Stimulated activated CD8-positive, alpha-beta memory T cell treated with anti-CD3 and anti-CD28 coated beads, Interleukin-7, amount 100 ng/mL, for 24 hours (primary cell): ENCODE measurements at places on chromosomes 12 and 14.

- no peak for DNase-seq
Measured at GRCh38 chr14:91284146-91284790, 39.8 kb upstream of the GPR68 start.

- DNase-seq, result no peak
Measured at GRCh38 chr14:20998139-20998538, 954 bp upstream of the SLC39A2 start.

DNA sequence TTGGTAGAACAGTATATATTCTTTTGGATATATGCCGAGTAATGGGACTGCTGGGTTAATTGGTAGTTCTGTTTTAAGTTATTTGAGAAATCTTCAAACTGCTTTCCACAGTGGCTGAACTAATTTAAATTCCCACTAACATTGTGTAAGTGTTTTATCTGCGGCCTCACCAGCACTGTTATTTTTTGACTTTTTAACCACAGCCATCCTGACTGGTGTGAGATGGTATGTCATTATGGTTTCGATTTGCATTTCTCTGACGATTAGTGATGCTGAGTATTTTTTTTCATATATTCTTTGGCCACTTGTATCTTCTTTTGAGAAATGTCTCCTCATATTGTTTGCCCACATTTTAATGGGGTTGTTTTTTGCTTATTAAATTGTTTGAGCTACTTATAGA lies 357.4 kb downstream of the C12orf50 start:
- no peak for DNase-seq

DNA sequence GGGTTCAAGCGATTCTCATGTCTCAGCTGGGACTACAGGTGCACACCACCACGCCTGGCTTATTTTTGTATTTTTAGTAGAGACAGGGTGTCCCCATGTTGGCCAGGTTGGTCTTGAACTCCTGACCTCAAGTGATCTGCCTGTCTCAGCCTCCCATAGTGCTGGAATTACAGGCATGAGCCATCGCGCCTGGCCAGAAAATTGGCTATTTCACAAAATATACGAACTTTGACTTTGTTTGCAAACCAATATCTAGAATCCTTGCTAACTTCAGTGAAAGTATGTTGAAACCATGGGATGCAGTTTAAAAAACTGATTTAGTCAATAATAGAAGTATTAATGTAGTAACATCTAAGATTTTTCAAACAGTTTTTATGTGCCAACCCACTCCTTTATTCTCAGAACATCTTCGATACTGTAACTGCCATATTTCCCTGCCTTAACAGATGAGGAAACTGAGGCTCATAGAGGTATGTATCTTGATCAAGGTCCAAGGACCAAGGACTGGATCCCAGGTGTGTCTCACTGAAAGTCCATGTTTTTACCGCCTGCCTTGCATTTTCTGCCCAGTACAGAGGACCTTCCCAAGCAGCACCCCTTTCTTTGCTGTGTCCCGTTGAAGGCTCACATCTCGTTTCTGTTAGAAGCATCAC lies 54.5 kb downstream of the SMOC1 start:
- no peak for DNase-seq

DNA sequence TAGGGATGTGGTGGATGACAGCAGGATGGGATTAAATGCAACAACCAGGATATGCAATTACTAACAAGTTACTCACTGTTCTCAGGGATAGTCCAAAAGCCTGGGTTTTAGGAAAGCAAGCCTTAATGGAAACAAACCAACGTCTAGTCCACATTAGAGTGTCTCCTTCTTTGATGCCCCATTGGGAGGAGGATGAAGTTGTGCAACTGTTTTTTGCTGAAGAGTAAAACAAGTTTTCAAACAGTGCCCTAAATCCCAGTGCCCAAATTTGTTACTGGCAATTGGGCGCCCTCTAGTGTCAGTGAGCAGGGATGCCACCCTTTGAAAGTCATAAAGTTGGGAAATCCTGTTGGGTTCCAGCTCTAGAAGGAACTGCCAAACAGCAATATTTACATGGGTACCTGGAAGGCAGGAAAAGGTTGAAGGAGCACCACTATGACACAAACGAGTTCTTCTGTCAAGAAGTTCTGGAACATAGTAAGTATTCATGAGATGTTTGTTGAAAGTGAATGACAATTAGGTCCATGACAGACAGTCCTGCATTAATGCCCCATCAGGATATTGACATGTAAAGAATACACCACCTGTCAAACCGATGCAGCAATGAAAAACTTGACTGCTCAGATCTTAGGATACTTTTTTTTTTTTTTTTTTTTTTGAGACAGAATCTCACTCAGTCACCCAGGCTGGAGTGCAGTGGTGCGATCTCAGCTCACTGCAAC lies 11.1 kb upstream of the DPF3 start:
- no peak for DNase-seq

DNA sequence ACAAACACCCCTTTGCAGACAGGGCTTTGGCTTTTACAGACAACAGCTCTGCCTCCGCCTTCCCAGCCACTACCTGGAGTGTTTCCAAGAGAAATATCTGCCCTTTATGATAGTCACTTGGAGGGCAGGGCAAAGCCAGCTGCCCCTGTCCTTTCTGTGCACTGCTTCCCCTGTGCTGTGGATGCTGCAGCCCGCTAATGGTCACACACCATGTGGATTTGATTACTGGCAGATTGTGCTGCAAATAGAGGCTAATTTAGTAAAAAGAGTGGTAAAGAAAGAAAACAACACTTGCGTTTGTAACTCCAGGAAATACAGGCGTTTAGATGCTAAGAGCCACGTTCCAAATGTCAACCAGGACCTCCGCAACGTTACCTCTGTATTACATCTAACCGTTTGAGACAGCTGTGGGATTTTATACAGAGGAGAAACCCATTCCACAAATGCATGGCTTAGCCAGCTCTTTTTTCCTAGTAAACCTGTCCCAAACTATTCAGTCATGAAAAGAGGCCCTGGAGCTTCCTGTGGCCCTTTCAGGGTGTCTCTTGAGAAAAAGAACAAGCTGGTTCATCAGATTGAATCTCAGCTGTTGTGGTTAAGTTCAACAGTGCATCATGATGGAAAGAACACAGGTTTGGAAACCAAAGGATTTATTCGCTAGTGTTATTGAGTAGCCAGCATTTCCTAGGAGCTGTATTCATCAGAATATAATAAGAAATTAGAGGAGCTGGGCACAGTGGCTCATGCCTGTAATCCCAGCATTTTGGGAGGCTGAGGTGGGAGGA lies 30.1 kb upstream of the PWP1 start:
- no peak for DNase-seq
